ENCODE measurements at places on chromosomes 6 and 20. TPM values are rescaled to one million over a fixed set of nuclear protein-coding genes. Genes with fewer than 3 reads are reported as not detected.

The LBP gene
- 0.25 TPM for total RNA-seq

DNA sequence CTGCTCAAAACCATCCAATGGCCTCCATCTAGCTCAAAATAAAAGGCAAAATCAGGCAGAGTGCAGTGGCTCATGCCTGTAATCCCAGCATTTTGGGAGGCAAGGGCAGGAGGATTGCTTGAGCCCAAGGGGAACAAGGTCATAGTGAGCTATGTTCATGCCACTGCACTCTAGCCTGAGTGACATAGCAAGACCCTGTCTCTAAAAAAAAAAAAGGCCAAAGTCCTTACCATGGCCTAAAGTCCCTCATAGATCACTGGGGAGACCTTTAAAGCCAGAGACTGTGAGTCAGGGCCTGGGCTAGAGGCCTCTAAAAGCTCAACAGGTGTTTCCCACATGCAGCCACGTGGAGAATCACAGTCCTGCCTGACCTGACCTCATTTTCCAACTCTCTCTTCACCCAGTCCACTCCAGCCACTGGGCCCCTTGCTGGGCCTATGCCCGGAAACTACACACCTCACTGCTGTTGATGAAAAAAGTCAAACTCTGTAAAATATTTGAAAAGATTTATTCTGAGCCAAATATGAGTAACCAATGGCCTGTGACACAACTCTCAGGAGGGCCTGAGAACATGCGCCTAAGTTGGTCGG lies 28.2 kb upstream of the TAB2 start:
- no peak for DNase-seq

GRCh38 chr6:151807513-151808370 lies at the start of gene ESR1:
ESR1 (plus strand) TSS chr6:151807682; CDS start chr6:151807913, 231 bp downstream.
- DNase-seq = peak; percentile 45

The VNN1 gene
- 1.9 TPM for total RNA-seq

The GSTA2 gene
- not detected for total RNA-seq

GRCh38 chr6:125957845-125958244 lies 1.3 kb downstream of the HINT3 start:
- no peak for DNase-seq

DNA sequence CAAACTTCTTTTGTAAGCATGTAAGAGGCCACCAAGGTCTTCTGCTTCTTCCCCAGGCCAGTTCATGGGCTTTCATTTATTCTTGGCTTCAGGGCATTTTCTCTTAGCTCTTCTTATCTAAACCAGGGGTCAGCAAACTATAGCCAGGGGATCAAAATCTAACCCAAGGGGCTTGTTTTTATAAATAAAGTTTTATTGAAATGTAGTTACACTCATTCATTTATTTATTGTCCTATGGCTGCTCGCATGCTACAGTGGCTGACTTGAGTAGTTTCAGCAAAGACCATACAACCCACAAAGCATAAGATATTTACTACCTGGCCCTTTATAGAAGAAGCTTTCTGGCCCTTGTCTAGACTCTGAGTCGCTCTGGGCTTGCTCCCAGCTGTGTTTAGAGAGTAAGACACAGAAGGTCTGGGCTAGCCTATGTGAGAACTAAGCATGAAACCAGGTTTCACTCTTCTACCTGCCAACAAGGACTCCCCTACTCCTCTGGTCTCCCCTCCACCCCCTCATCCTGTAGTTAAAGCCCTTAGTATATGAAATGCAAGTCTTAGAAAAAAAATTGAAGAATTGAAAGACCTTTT lies 43.2 kb downstream of the KHDC1L start:
- DNase-seq = no peak

The HLA-DRB5 gene
- 19.5 TPM for total RNA-seq

DNA sequence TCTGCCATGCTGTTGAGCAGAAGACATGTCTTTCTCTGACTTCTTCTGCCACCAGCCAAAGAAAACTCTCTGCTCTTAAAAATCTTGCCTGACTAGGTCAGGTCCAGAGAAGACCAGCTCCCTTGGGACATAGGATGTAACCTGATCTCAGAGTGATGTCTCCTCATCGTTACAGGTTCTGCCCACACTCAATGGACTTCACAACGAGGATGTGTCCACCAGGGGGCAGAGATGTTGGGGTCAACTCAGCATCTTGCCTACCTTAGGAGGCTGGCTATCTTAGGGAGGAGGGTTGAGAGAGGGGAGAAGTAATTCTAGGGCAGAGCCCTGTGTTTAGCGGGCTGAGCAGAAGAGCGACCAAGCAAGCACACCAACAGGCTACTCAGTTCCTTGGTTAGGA lies 207.6 kb upstream of the CDH4 start:
- no peak for DNase-seq

DNA sequence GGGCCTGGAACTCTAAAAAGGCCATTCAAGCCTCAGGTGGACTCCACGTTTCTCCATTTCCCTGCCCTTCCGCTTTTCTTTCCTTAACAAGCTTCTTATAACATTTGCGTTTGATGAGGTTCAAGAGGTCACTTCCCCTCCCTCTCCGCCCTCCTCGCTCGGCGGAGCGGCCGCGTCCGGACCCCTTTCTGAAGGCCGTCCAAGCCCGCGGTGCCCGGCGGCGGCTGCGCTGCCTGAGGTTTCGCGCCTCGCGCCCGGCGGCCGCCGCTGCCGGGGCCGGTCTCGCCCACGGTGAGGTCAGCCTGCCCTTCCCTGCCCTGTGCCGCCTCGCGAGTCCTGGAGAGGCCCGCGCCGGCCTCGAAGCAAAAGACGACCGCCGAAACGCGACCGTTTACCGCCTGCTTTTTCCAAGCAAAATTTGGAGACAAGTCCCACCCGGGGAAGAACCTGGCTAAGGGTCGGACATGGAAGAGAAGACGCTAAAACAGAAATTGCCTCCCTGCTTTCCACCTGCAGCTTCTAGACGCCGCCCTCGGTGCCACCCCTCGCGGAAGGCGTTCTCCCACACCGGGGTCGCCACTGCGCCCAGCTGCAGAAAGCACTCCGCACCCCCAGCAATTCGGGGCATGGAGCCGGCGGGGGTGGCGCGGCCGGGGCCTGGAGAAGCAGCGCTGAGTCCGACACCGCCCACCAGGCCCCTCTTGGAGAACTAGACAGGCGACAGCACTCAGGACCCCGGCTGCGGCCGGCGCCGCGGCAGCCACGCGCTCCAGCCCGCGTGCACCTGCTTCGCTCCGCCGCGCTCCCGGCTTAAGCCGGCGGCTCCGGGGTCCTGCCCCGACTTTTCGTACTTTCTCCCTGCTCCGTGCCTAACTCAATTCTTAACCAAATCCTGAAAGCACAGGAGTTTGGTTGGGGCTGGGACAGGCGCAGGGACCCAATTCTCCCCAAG lies 11.0 kb upstream of the FOXF2 start:
- DNase-seq = no peak

GRCh38 chr6:3294396-3294795 lies 35.6 kb downstream of the PSMG4 start:
- no peak for DNase-seq

DNA sequence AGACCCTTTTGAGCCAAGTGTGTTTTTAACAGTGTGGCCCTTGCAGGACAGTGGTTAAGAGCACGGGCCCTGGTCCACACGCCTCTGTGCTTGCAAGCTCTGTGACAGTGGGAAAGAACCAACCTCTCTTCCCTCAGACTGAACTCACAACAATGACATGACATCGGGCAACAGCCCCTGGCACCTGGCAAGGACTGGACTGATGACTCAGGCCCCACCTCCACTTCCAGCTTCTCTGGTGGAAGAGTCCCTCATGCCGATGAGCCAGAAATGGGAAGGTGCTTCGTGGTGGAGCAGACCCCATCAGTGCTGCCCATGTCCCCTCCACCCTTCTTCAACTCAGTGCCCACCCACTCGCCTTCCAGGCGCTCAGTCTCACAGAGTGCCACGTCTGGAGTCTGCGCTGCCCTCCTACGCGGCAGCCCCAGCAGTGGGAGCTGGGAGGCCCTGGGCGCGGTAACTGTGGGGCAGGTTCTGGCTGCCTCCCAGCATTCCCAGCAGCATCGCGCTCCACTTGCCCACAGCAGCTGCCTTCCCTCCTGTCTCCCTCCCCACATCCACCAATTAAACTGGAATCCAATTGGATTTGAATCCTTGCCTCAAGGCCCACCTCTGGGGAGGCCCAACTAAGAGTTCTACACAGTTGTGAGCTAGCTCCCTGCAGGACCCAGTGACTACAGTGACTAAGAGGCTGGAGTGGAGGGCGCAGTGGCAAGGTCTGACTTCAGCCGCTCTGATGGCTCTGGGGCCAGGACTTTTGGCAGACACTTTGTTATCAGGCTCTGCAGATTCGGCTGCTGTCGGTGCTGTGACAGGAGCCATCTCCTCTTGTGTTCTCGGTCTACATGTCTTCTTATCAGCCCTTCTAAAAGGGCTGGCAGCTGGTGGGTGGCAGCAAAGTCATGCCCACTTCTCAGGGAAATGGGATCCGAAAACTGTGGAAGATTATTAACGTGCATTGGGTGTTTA lies 156.8 kb upstream of the MLN start:
- no peak for DNase-seq

DNA sequence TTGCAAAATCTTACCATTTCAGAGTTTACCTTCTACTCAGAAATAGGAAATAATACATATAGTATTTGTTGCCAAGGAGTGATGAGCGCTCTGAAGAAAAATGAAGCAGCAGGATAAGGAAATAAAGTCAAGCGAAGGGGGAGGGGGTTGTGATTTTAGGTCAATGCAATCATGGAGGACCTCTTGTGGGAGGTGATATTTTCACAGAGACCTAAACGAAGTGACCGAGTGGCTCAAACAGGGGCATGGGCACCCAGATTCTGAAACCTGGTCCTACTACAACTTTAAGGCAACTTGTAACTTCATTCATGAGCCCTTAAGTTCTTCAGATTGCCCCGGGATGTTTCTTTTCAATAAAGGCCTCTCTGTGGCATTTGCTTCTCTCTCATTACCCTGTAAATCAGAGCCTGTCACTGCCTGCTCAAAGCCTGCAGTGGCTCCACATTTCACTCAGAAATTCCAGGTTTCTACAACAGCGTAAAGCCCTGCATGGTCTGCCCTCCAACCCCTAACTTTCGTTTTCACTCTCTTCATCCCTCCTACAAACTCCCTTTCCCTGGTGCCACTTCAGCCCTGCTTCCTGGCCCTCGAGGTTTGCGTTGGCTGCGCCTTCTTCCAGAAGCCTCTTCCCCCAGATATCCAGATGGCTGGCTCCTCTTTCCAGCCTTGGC lies 162.7 kb downstream of the TBC1D7 start:
- no peak for DNase-seq

DNA sequence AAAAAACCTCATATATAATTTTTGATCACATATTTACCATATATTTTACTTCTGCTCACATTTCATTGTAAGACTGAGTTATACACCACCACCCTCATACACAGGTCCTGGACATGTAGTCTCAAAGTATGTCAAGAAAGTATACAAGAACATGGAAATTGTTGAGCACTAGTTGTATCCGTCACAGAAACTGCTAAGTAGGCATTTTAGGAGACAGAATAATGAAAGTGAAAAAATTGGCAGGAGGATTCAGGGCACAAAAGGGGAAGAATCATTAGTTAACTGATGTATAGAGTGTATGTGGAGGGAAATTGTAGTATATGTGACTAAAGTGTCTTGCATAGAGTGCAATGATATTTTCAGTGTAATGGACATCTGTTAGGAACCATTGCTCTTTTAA lies 458.8 kb downstream of the TFAP2B start:
- DNase-seq = no peak

DNA sequence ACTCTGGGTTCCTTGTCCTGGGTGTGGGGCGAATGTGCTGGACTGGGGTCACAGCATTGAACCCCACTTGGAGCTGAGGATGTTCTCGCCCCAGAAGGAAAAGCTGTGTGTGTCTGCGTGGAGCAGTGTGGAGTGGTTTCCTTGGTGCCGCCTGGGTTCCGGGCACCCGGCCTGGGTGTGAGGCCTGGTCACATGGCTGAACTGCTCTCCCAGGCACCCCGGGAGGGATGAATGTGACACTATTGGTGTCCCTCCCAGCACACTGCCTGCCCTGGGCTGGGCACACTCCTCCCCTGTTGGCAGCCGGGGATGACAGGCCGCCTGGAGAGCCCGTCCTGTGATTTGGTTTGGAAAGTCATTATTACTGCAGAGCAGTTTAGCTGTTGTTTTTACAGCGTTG lies 12.3 kb downstream of the MYT1 start:
- peak; percentile 43 for DNase-seq

The PROKR2 gene
- not detected for total RNA-seq

DNA sequence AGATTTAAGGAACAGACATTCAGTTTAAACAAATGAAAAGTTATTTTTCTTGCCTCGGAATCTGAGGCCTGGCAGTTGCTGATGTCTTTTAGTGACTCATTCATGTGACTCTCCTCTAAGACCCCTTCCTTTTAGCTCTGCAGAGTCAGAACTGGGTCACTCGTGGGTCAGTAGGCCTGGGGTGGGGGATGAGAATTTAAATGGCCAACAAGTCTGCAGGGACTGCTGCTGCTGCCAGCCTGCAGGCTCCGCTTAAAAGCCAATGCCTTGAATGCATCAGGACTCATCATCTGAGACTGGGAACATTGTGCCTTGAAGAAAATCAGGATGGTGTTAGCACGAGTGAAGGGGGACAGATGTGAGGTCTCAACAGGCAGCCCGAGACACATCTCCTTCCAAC lies 404.3 kb downstream of the CDH26 start:
- DNase-seq = no peak

GRCh38 chr6:138497286-138497685 lies 2.0 kb downstream of the NHSL1 start:
- DNase-seq = no peak

DNA sequence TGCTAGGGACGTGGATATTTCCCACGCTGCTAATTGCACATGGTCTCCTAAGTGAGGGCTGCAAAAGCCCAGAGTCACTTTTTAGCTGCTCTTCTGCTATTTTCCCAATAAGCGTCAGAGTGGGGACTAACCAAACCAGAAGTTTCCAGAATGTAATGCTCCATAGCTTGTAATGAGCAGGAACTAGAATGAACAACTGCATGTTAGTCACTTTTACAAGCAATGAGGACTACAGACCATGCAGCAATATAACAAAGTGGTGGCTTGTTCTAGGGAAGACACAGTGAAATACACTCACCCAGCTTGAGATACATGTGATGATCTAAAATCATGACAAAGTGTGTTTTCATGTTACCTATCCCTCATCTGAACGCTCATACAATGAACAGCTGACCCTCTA lies 314.1 kb upstream of the SGK1 start:
- DNase-seq = no peak

DNA sequence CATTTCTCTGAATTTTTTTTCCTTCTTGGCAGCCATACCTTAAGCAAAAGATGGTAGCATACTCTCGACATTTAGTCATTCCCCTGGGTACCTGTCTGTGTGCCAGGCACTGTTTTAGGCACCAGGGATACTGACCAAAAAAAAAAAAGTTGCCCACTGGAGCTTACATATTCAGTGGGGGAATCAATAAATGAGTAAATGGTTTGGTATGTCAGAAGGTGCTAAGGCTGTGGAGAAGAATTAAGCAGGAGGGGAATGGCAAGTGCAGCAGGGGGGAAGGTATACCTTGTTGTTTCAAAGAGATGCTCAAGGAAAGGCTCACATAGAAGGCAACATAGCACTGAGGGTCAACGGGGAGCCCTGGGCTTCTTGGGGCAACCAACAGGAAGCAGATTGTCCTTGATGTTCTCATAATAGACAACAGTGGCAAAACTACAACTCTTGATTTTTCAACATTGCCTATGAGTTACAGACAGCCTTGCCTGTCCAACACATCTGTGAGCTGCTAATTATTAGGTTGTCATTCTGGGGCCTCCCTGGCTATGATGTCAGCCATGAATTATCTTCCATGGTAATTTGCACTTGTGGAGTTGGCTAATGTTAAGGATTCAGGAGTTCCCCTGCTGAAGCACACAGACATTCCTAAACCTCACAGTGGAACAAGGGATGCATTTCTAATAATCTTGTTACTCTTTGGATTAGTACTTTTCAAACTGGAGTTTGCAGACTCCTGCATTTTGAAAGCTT lies 19.6 kb downstream of the NT5E start:
- DNase-seq = no peak

- DNase-seq = no peak
These were observed 36.9 kb upstream of the SYNCRIP start for GRCh38 chr6:85679445-85680123.

The GSTA1 gene
- total RNA-seq = not detected
